ENCODE measurements at places on chromosomes 3 and 15. TPM values are rescaled to one million over a fixed set of nuclear protein-coding genes. Genes with fewer than 3 reads are reported as not detected.
A peak's percentile ranks its signal among the peaks of the same experiment; 100 is the strongest.

DNA sequence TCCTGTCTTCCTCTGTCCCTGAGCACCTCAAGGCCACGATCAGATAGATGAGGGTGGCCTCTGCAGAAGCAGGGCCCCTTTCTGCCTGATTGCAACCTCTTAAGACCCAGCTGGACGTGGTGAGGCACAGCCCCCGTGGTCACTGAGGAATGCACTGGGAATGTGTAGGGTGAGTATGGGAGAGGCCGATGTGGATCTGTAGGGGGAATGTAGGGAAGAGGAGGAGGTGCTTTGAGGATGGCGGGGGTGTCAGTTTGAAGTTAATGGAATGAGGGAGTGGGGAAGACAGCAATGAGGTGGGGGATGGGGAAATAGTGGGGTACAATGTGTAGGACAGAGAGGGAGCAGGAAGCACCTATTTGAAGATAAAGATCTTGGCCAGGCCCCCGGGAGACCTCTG, 785 bp upstream of the IQCF5 start:
- DNase-seq: no peak

Gene ARL13B
- total RNA-seq: 14.7 TPM

DNA sequence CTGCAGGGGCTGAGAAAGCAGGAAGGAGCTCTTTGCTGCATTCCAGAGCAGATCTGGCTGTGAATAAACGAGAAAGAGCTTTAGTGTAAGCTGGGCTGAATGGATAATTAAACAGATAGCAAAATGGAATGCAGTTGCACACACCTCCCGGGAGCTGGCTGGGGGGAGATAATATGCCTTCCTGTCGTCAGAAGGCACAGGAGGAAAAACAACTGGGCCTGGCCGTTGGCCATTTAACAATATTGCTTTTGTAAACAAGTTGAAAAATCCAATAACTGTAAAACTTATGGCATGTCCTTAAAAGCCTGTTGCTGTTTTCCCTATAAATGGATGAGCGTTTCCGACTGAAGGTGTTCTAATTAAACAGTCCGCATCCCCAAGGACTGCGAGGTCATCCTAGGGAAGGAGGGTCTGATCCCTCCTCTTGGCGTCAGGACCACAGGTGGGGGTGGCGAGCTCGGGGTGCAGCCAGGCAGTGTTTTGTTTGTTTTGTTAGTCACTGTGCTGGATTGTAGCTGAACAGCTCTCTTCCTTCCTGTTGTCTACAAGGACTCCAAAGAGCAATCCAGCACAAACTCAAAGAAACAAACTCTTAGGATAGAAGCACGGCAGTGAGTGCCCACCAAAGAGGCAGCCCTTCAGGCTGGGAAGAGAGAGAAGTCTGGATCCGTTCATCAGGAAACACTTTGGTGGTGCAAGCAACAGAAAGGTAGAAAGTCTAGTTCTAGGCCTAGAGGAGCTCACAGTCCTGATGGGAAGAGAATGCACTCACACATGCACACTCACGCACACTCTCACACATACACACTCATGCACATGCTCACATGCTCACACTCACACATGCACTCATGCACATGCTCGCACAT, 133.4 kb upstream of the SMAD3 start:
- DNase-seq: peak; percentile 86

DNA sequence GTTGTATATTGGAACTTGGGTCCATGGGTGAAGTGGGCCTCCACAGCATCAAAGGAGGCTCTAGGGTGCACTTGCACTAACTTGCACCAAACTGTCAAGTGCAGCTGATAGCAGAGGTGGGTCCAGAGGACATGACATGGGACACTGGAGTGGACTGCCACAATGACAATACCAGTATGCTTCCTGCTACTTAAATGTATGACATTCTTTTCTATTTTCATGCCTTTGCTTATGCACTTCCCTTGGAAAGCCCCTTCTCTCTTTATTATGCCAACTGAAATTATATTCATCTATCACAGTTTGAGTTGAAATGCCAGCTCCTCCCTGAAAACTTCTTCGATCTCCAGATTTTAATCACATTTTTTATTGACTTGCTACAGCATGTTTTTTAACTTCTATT, 101.8 kb downstream of the CFAP20DC start:
- no peak for DNase-seq

Gene CD86
- not detected for total RNA-seq

DNA sequence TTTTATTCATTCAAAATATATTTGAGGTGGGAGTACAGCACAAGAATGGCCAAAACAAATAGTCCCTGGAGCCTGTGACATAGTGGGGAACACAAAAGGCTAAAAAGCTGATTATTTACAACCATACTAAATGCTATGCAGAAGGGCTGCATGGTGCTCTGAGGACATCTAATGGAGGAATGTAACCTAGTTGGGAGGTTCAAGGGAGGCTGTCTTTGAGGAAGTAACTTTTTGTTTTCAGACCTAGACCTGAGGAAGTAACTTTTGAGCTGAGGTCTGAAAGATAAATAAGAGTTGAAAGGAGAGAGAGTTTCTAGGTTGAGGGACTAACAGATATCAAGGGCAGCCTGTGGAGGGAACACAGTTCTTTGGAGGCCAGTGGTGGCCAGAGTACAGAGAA, 34.8 kb upstream of the RASA2 start:
- peak; percentile 75 for DNase-seq

Gene ZDHHC23
- 0.32 TPM for total RNA-seq

GRCh38 chr3:96779810-96780209, 34.6 kb upstream of the EPHA6 start:
- no peak for DNase-seq

- DNase-seq: peak; percentile 89
These were observed 7.5 kb upstream of the PHLDB2 start for GRCh38 chr3:111851511-111851954.

DNA sequence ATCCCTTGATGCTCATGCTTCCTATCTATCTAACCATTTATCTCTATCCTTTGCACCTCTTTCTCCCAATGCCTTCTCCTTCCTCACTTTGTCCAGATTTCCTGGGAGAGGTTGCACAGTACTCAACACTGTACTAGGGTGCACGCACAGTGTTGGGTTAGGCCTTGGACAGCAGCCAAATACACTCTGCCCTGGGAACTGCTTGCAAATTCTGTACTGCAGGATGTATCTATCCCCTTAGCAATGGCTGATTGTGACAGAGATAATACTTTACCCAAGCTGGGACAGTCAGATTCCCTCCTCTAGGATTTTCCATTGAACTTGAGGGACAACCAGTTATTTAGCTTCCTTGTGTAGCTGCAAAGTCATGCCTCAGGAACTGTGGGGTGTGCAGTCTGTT, 113.3 kb downstream of the IL20RB start:
- no peak for DNase-seq
